Adipocyte (in vitro differentiated cells): ENCODE measurements at places on chromosomes 2 and 18.

GRCh38 chr2:66580166-66581049 is 145.5 kb downstream of the MEIS1 start:
- no peak for DNase-seq

GRCh38 chr2:71716697-71717624 is 263.6 kb downstream of the DYSF start:
- DNase-seq = peak; percentile 88

DNA sequence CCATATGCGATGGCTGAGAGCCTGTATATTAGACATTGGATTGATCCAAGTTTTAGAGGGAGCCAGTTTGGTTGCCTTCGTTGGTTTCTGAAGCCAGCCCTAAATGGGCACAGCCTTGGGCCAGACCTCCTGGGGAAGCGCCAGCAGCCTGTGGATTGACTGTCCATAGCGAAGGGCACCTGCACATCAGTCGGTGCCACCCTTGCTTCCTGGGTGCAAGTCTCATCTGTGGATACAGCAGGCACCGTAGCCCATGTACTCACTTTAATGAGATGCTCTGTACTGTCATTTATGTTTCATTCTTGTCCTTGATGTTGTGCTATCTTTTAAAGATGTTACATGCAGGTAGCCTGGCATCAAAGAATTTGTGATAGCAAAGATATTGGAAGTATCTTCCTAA is 536.4 kb upstream of the NRP2 start:
- DNase-seq = no peak

DNA sequence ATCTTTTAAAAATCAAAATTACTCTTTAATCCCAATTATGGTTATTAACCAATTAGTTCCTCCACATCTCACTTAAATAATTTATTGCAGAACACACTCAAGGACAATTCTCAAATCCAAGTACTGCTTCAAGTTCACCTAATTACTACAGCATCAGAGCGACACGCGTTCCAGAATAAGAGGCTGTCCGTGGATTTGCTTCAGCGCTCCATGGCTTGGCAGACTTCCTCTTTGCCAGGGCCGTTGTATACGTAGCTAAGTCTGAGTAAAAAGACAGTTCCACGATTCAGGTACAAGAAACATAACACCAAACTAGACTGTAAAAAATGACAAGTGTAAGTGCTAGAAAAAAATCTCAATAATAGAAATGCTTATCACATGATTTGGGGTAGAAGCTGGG is 153.2 kb upstream of the MYT1L start:
- DNase-seq = no peak

DNA sequence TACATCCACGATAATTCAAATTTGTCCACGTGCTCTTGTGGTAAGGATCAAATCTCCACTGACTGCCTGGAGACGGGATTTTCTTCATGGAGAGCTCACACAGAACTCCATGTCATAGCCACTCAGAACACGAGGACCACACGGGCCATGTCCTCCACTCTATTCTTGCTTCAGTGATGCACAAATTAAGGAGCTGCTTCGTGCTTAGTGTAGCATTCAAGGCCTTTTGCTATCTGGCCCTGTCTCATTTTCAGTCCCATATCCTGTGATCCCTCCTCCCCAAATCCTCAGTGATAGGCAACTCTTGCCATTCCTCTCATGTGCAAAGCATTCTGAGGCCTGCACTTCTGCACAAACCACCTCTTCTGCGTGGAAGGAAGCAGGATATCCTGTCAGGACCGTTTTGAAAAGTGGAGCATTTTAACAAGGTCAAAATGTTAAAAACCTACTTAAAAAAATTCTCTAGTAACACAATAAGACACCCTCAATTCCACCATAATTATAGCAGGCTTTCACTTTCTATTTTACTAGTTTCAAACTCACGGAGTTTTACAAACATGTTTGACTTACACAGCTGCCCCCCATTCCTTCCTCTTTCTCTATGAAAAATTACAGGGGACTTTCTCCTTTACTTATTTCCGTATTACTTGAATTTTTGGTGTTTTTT is 35.2 kb downstream of the ST3GAL5 start:
- no peak for DNase-seq

- no peak for DNase-seq
Measured at GRCh38 chr2:223082706-223083105, 30.7 kb downstream of the KCNE4 start.

DNA sequence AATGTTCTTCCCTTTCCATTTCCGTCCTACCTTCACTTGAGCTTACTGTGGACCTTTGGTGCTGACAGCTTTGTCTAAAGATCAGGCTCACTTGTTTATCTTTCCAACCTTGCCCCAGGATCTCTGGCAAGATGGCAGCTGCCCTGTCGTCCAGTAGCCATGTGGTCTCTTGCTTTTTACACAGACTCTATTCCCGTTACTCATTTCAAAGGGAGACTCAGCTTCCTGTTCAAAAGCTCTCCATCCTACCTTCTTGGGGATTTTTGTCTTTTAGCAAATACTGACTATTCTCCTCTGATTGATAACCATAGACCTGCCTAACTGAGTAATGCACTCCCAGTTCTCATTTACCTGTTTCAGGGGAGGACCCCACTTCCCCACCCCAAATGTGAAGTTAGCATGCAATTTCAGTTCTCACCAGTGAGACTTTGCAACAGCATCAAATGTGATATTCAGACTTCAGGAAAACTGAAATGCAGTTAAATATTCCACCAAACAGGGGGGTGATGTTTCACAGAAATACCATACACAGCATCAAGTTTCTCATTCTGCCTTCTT is 184.4 kb downstream of the MYO3B start:
- no peak for DNase-seq

DNA sequence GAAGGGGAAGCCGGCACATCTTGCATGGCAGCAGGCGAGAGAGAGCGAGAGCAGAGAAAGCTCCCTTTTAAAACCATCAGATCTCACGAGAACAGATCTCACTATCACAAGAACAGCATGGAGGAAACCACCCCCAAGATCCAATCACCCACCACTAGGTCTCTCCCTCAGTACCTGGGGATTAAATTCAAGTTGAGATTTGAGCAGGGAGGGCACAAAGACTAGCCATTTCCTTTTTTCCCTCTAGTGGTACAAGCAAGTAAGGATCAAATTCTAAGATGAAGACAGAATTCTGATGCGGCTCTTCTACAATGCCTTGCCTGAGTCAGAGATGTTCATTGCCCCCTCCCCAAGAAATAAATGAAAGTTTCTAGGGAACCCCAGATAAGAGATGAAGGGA is 45.6 kb upstream of the ANKRD44 start:
- DNase-seq = peak; percentile 12

- peak; percentile 38 for DNase-seq
Measured at GRCh38 chr2:174786066-174786725, 21.9 kb upstream of the CHRNA1 start.

DNA sequence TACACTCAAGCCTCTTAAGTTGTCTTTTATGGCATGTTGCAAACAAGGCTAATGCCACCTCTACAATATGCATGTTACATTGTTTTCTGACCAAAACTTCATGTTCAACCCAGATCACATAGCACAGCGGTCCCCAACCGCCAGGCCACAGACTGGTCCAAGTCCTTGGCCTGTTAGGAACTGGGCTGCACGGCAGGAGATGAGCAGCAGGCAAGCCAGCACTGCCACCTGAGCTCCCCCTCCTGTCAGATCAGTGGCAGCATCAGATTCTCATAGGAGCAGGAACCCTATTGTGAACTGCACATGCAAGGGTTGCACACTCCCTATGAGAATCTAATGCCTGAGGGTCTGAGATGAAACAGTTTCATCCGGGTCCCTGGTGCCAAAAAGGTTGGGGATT is 324.8 kb upstream of the CHAC2 start:
- no peak for DNase-seq

DNA sequence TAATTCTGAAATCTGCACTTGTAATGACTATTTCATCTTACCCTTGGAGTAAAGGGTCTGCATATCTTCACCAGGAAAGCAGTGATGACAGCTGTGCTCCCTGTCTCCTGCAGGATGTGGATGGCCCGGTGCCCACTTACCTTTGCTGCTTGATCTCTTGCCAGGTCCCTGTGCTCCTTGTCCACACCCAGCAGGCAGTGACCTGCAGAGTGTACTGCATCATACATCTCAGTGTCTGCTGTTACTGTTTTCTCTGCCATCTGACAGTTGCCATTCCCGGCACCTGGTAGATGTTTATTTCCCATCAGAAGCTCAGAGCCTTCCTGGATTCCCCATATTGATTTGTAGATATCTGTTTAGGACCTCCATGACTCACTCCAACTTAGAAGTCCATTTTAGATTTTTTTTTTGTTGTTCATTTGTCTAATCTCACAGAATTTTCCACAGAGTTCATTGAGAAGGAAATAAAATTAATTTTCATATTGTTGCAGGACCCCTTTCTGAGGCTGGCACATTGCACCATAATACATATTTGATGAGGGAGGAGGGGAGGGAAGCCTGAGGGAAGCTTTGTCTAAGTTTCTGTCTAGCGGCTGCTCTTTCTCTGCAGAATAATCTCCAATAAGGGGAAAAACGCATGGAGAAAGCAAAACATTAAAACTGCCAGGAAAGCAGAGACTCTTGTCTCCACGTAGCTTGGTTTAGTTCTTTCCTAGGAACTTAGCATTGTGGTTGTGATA is 697.5 kb upstream of the RAB6C start:
- DNase-seq = no peak

DNA sequence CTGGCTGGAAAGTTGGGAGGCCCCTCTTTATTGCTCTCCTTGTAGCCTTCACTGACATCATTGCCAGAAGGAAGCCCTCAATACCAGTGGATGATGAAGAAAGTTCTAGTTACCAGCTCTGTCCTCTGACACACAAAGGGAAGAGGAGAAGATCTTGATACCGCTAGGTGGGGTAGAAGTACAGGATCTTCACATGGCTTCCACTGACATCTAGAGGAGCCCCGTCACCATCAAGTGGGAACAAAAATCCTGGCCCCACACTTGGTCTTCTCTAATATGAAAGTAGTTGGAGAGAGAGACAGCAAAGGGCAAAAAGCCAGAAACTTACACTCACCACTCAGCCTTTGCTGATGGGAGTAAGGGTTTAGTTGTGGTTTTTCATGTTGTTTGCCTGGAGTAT is 12.4 kb downstream of the XIRP2 start:
- peak; percentile 46 for DNase-seq

DNA sequence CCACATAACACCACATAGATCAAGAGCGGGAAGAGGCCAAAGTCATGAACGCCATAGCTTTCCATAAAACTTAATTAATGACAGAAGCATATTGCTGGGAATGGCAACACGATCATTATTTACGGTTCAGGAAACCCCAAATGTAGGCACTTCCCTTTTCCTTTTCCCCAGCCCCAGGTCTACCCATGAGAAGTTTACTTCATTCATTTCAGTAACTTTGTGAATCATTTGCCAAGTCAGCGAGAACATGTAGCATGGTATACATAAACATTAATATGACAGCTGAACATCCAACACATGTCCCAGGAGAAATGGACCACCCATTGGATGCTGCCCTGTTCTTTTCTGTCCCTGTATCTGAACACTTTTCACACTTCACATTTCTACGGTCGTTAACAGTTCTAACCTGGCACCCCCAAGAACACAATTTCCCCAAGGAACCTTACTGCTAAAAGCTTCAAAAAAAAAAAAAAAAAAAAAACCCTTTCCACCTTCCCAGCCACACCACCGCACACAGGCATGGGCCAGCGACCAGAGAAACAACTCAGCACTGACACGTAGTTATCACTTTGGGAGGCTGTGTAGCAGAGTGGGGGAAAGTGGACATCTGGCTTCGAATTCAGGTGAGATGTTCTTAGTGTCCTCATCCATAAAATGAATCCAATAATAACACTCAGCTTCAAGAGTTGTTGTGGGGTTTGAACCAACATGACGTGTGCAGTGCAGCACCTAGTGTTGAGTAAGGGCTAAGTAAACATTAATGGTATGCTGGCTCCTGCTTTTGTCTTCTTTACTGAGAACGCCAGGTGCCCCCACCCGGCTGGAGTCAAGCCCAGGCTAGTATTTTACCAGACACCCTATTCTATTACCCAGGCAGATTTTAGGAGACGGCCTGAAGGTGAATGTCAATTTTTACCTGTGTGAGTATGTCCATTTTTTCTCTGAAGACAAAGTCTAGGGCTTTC is 371.5 kb downstream of the LNPK start:
- no peak for DNase-seq

DNA sequence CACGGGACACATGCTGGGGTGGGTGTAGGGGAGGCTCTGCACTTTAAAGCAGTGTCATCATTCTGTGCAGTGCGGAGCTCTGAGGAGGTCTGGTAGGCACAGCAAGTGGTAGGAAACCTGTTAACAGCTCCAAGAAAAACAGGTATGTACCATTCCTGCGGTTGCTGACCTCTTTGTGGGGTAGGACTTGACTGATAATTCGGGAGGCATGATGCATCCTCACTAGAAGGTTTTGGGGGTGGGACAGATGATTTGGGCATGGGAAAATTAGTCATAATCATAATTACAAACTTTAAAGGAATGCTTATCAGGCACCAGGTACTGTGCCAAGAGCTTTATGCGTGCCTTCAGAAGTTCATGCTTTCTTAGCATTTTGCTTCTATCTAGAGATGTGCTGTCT is 9.7 kb downstream of the DOK1 start:
- DNase-seq = no peak

GRCh38 chr18:2961821-2962220 is 51.1 kb downstream of the LPIN2 start:
- DNase-seq = peak; percentile 53

DNA sequence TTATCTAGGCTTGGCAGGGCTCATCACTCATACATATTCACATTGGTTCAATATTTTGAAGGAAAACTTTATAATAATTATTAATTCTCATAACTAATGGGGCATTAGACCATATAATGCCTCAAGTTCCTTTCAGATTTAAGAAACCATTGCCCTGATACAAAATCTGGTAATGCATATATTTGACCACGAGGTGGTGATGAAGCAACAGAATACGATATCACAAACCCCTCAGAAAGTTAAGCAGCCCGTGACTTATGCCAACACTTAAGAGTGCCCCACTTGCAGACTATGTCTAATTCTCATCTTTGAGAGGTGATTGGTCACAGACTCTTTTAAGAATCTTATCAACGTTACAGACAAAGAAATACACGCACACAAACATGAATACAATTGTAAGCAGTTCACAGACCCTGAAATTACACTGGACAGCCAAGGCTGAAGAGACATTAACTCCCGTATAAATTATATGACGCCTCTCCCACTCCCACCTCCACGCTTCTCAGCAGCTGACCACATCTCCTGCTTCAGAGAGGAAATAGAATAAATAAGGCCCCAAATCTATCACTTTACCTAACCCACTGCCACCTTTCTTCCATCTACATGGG is 20.7 kb upstream of the DNAH6 start:
- DNase-seq = peak; percentile 87
